ENCODE measurements at places on chromosomes 5 and 9.

- H3K27ac ChIP-seq = no peak overlapping the region
- no peaks in the 10 kb centered on the region for H3K36me3 ChIP-seq
- ATAC-seq = no peak
- H3K27me3 ChIP-seq = no peaks in the 10 kb centered on the region
These were observed 175.3 kb upstream of the ZNF608 start for GRCh38 chr5:124921694-124922093.

GRCh38 chr9:122337556-122337929, 33.3 kb upstream of the PTGS1 start:
- H3K27ac ChIP-seq = no peak overlapping the region
- ATAC-seq = no peak
- H3K4me1 ChIP-seq = no peaks in the 10 kb centered on the region
- no peak overlapping the region for H3K4me3 ChIP-seq
- H3K27me3 ChIP-seq = no peaks in the 10 kb centered on the region

DNA sequence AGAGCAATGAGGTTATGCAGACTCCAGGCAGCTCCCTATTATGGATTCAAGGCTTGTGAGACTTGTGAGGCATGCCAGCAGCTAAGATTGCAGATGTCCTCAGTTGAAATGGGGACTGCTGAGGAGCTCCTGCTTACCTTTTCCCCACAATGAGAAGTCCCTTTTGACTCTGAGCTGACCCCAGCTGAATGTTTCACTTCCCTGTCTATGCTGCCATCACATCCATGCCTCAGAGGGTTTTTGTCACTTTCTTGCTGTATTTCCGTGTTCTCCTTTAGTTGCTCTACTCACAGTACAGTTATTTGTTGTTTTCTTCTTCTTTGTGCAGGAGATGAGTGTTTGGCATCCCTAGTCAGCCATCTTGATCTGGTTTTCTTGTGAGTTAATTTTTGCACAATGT, 18.8 kb upstream of the OR2S2 start:
- no peak overlapping the region for H3K27ac ChIP-seq
- H3K36me3 ChIP-seq = peaks cover 5% of the 10 kb centered on the region
- peaks cover 74% of the 10 kb centered on the region for H3K27me3 ChIP-seq
- no peak for ATAC-seq

DNA sequence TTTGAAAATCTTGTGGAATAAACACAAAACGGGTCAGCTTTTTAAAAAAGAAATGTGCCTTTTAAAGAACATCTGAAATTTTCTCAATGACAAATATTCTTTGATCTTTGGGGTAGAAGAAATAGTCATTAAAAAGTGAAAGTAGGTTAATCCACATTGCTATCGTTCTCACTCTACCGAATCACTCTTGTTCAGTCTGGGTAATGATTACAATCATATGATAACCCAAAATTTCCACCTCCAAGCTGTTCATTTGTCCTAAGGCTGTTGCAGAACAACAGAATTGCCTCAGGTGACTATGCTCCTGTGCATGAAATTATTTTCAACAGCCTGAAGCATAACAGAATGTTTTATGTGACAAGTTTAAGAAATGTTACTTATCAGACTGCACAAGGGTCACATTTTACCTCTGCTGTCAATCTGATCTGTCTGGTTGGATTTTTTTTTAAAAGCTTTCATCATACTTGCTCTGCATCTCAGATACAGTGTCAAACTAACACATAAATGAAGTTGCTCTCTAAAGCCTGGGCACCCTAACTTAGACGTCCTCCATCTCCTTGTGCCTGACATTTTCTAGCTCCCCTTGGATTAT, 227.3 kb downstream of the LURAP1L start:
- H3K36me3 ChIP-seq = no peaks in the 10 kb centered on the region
- H3K4me1 ChIP-seq = no peaks in the 10 kb centered on the region
- no peak for ATAC-seq
- H3K27ac ChIP-seq = no peak overlapping the region
- no peaks in the 10 kb centered on the region for H3K27me3 ChIP-seq

GRCh38 chr5:54889826-54890225, 95.6 kb downstream of the ESM1 start:
- H3K4me3 ChIP-seq = no peak overlapping the region
- H3K36me3 ChIP-seq = no peaks in the 10 kb centered on the region
- ATAC-seq = no peak
- no peak overlapping the region for H3K27ac ChIP-seq
- peaks cover 56% of the 10 kb centered on the region for H3K27me3 ChIP-seq

DNA sequence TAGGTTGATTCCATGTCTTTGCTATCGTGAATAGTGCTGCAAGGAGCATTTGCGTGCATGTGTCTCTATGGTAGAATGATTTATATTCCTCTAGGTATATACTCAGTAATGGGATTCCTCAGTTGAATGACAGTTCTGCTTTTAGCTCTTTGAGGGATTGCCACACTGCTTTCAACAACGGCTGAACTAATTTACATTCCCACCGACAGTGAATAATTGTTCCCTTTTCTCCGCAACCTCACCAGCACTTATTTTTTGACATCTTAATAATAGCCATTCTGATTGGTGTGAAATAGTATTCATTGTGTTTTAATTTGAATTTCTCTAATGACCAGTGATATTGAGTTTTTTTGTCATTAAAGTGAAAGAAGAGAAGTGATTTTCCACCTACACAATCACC, 18.5 kb downstream of the IFNA5 start:
- no peak overlapping the region for H3K27ac ChIP-seq
- no peaks in the 10 kb centered on the region for H3K36me3 ChIP-seq
- H3K4me1 ChIP-seq = no peaks in the 10 kb centered on the region
- no peak overlapping the region for H3K4me3 ChIP-seq
- no peak for ATAC-seq

DNA sequence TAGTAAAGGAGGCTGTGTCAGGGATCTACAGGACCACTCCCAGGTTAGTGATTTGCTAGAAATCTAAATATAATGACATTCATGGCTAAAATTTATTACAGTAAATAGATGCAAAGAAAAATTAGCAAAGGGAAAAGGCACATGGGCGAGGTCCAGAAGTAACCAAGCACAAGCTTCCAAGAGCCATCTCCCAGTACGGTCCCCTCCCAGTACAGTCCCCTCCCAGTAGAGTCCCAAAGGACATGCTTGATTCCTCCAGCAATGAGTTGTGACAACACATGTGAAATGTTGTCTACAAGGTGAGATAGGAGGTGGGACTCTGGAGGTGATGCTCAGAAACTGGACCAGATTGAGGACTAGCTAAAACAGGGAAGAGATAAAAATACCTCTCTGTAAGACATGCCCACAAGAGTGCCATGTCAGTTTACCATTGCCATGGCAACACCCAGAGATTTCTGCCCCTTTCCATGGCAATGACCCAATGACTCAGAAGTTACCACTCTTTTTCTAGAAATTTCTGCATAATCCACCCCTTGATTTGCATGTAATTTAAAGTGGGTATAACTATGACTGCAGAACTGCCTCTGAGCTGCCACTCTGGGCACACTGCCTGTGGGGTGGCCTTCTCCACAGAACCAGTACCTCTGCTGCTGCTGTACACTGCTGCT, 27.9 kb upstream of the CEMIP2 start:
- peaks cover 31% of the 10 kb centered on the region for H3K4me1 ChIP-seq
- ATAC-seq = peak; percentile 68
- no peaks in the 10 kb centered on the region for H3K27me3 ChIP-seq
- no peak overlapping the region for H3K27ac ChIP-seq

DNA sequence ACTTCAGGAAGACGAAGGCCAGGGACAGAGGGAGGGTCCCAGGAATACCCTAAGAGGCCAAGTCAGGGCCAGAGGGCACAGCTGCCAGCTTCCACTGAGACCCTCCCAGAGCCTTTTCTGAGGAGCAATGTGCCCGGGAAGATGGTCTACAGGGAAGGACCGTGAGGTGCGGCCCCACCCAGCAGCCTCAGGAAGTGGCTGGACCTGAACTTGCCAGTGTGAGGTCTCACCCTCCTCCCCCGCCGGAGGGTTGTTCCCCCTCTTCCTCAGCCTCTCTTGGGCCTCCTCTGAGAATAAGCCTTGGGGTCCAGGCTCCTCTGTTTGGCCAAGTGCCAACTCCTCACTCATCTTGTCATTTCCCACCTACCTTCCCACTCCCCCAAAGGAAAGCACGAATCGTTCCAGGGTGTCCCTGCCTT, 13.4 kb upstream of the SLC25A51 start:
- peaks cover 4% of the 10 kb centered on the region for H3K27me3 ChIP-seq
- no peak overlapping the region for H3K4me3 ChIP-seq
- H3K36me3 ChIP-seq = no peaks in the 10 kb centered on the region
- peaks cover 5% of the 10 kb centered on the region for H3K4me1 ChIP-seq

DNA sequence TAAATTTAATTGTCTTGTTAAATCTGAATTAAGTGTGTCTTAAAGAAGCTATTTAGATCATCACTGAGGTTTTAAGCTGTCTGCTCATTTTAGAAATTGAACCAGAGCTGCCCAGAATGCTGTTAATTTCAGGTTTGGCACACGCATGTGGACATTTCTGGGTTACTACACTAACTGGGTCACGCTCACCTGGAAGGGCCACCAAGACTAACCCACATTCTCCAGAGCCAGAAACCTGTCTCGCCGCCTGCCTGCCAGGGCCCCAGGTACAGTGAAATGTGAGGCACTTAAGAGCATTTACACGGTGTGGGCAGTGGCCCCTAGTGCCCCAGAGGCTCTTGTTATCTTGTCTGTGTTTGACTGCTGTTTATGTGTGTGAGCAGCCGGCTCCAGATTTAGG, 46.6 kb downstream of the ATP10B start:
- no peak for ATAC-seq
- no peak overlapping the region for H3K4me3 ChIP-seq
- no peaks in the 10 kb centered on the region for H3K36me3 ChIP-seq
- peaks cover 3% of the 10 kb centered on the region for H3K27me3 ChIP-seq
- no peak overlapping the region for H3K27ac ChIP-seq

DNA sequence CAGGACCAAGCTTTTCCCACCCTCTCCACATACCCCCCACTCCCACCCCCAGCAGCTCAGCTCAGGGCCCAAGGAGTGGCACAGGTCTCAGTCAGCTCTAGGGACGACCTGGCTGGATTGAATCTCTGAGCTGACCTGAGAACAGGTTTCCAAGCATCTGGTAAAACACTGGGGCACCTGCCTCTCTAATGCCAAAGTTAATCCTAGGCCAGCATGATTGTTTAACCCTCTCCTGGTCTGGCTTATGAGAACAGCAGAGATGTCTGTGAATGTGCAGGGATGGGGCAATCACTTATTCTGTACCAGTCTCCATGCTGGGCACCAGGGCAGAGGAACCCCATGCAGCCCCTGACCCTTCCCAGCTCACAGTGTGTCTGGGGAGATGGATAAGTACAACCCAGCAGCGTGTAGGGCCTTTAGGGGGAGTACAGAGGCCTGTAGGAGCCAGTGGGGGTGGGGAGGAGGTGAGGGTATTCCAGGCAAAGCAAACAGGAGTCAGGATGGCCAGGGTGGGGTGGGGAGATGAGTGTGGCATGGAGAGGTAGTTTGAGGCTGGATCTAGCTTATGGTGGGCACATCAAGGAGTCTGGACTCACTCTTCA, 678 bp upstream of the KIF12 start:
- no peaks in the 10 kb centered on the region for H3K36me3 ChIP-seq
- peaks cover 4% of the 10 kb centered on the region for H3K4me1 ChIP-seq
- H3K27me3 ChIP-seq = peaks cover 32% of the 10 kb centered on the region
- no peak overlapping the region for H3K4me3 ChIP-seq
- no peak for ATAC-seq

GRCh38 chr5:873328-873727, 19.3 kb downstream of the BRD9 start:
- no peaks in the 10 kb centered on the region for H3K27me3 ChIP-seq
- H3K4me3 ChIP-seq = no peak overlapping the region
- peaks cover 3% of the 10 kb centered on the region for H3K4me1 ChIP-seq
- no peak for ATAC-seq
- peaks cover 100% of the 10 kb centered on the region for H3K36me3 ChIP-seq

GRCh38 chr5:59065554-59065953, 482.7 kb downstream of the RAB3C start:
- no peaks in the 10 kb centered on the region for H3K4me1 ChIP-seq
- no peaks in the 10 kb centered on the region for H3K27me3 ChIP-seq
- H3K36me3 ChIP-seq = no peaks in the 10 kb centered on the region
- no peak overlapping the region for H3K27ac ChIP-seq
- ATAC-seq = no peak

GRCh38 chr5:33231214-33231710, 209.5 kb upstream of the TARS1 start:
- no peak overlapping the region for H3K27ac ChIP-seq
- H3K4me1 ChIP-seq = no peaks in the 10 kb centered on the region
- ATAC-seq = no peak

GRCh38 chr5:69497006-69497520, 4.5 kb downstream of the OCLN start:
- H3K27me3 ChIP-seq = peaks cover 17% of the 10 kb centered on the region
- H3K27ac ChIP-seq = no peak overlapping the region
- no peaks in the 10 kb centered on the region for H3K36me3 ChIP-seq
- no peaks in the 10 kb centered on the region for H3K4me1 ChIP-seq
- H3K4me3 ChIP-seq = no peak overlapping the region

DNA sequence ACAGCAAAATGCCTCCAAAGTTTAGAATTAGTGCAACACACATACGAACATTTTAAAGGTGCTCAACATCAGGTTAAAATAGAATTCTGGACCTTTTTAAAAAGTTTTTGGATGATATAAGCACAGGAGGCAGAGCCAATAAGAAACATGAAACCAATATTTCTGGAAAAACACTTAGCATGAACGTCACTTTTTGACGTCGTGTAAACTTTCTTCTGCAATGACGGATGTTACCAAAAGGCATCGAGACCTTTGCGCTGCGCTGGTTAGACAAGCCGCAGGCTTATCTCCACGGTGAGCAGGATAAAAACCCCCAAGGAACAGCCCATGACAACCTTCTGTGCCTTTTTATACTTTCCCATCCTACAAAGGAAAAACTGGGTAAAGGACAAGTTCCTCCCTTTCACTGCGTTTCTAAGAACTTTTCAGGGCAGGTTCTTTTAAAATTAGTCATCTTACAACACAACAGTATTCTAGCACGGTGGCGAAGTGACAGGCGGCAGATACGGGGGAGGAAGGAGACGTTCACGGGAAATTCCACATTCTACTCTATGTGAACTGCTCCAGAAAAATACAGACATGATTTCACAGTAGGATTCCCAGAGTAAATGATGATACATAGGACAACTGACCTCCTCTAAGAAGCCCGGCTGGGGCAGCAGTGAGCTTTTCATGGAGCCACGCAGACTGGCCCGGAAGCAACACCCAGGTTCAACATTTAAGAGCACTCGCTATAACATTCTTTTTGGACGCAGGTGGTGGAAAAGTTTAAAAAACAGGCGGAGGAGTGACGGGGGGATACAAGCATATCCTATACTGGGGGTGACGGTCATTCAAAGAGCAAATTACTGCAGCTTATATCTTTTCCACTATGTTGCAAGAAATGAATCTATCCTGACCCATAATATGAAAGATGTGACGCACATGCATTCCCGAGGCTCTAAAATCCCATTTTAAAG, 52.4 kb downstream of the USP20 start:
- ATAC-seq = peak; percentile 22
- H3K36me3 ChIP-seq = peaks cover 94% of the 10 kb centered on the region
- H3K4me3 ChIP-seq = peak overlapping the region; percentile 84
- H3K4me1 ChIP-seq = peaks cover 51% of the 10 kb centered on the region
- peak overlapping the region; percentile 99 for H3K27ac ChIP-seq
- no peaks in the 10 kb centered on the region for H3K27me3 ChIP-seq

GRCh38 chr9:34993502-34994259, 4.1 kb downstream of the DNAJB5 start:
- H3K27ac ChIP-seq = peak overlapping the region; percentile 87
- H3K4me3 ChIP-seq = peak overlapping the region; percentile 96
- H3K36me3 ChIP-seq = peaks cover 47% of the 10 kb centered on the region
- no peaks in the 10 kb centered on the region for H3K27me3 ChIP-seq
- H3K4me1 ChIP-seq = peaks cover 38% of the 10 kb centered on the region
